ENCODE measurements at places on chromosomes 5 and 9.
A peak's percentile ranks its signal among the peaks of the same experiment; 100 is the strongest.

DNA sequence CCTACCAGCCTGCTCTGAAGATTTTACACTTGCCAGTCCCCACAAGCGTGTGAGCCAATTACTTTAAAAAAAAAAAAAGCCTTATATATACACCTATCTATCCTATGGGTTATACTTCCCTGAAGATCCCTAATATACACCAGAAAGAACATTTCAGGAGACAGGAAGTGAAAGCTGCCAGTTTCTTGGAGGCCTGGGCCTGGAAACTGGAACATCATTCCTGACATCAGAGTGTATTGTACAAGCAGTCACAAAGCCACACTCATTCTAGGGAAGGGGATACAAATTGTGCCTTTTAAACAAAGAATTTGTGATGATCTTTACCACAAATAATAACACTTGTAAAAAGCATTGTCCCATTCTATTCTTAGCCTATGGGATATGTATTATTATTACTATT lies 98.3 kb upstream of the FBN2 start:
- no peak for DNase-seq

DNA sequence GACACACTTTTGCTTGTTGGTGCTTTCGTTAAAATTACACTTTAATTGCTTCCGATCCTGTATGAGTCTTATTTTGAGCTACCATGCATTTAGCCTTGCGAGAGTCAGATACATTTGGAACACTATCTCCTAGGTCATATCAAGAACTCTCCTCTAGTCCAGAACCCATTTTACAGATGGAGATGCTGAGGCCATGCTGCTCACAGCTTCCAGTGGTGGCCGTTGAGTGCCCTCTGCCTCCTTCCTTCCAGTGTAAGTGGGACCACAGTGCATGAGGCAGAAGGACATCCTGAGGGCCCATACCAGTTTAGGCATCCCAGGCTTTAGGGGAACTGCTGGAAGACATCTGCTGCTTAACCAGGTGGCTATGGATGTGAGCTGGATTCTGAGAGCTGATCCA lies 6.9 kb downstream of the CCNI2 start:
- peak; percentile 35 for DNase-seq

DNA sequence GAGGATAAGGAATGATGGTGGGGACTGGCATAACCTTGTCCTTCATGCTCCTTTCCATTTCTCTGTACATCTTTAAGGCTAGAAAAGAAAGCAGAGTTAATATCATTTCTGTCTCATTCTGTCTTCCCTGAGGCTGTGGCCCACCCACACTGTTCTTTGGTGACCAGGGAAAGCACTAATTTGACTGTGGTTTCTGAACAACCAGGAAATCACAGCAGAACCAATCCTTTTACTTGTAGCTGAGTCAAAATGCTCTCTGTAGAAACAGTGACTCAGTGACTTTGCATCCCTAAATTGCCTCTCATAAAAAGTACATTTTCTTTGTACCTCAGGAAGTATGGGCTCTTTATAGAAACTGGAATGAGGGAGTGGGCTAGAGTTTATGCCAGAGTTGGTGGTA lies 28.1 kb downstream of the IL33 start:
- no peak for DNase-seq

- DNase-seq, result no peak
Observed at GRCh38 chr5:39570403-39571027, 145.7 kb upstream of the DAB2 start.

- DNase-seq, result no peak
Observed at GRCh38 chr9:87671478-87671877, 54.4 kb upstream of the CTSL start.
